ENCODE measurements at places on chromosomes 7 and 10.
A peak's percentile ranks its signal among the peaks of the same experiment; 100 is the strongest.

GRCh38 chr7:47414342-47415317 is 167.3 kb downstream of the TNS3 start:
- DNase-seq, result no peak

DNA sequence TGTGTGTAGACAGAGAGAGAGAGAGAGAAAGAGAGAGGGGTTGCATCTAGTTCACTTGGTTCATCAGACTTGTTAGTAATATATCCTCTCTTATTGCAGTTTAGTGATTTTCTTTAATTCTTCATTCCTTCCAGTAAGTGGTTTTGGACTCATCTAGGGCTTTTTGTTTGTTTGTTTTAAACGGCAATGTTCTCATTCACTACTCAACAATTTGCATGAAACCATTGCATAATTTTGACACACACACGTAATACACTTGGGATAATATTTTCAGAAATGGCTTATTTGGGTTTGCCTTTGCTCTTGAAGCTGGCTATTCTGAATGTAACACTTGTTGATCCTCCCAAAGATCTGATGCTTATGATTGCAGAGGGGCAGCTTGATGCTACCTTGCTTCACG is 16.4 kb upstream of the ZNF32 start:
- DNase-seq, result no peak

GRCh38 chr10:18683427-18683826 is 24.2 kb downstream of the ARL5B start:
- DNase-seq, result no peak

DNA sequence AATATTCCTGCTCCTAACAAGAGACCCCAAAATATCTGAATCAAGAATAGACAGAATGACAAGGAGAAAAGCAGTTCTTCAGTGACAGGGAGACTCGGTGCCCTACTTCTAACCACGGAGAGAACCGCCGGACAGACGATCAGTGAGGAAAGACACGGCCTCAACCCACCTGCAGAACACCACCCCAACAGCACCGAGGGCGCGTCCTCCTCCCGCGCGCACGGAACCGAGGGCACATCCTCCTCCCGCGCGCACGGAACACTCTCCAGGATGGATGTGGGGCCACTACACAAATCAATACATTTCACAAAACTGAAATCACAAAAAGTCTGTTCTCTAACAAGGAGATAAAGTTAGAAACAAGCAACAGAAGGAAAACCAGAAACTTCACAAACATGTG is 9.7 kb upstream of the ADAM8 start:
- no peak for DNase-seq

DNA sequence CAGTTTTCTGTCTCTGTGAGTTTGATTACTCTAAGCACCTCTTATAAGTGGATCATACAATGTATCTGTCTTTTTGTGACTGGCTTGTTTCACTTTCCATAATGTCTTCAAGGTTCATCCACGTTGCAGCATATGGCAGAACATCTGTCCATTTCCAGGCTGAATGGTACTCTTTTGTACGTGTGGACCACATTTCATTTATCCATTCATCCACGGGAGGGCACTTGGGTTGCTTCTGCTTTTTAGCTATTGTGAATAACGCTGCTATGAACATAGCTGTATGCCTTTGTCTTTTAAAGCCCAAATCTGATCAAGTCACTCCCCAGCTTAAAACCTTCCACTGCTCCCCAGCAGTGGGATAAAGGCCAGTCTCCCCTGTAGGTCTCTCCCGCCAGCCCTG is 31.5 kb downstream of the EGFR start:
- DNase-seq, result no peak

GRCh38 chr10:92894081-92894655 is 45.8 kb downstream of the EXOC6 start:
- no peak for DNase-seq

DNA sequence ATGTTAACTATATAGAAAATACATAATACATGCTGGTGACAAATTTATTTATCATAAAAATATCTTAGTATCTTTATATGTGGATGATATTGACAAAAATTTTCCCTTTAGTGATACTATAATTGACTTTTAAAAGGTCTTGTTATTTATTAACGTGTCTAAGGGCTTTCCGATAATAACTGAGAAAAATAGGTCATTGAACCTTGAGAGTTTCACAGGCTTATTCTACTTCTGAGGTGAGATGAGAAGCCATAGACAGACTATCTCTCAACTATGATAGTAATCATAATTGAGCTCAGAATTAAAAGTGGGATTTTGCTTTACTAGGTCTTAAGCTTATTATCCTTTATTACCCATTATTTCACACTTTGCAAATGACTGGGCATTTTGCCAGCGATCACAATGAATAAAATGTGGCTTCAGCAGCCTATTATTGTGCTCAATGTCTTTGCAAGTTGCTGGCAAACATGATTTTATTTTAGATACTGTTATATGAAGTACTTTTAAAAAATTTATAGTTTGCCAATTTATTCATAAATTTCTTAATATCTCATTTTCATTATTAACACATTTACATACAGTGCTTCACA is 574.5 kb downstream of the ZWINT start:
- DNase-seq, result no peak

DNA sequence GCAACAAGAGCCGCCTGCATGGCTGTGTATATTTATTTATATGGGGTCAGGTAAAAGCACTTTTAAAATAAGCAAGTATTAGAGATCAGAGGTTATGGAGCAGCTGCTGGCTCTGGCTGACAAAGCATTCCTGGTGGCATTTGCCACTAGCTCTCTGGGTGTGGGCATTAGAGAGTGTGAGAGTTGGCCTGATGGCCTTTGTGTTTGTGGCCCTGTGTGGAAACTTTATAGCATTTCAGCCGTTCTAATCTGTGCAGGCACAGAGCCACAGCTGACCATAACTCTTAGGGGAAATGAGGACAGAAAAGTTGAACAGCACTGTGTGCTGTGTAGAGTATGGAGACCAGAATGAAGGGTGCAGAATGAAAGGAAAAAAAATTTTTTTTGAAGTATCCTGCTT is 118.9 kb downstream of the AUTS2 start:
- no peak for DNase-seq

DNA sequence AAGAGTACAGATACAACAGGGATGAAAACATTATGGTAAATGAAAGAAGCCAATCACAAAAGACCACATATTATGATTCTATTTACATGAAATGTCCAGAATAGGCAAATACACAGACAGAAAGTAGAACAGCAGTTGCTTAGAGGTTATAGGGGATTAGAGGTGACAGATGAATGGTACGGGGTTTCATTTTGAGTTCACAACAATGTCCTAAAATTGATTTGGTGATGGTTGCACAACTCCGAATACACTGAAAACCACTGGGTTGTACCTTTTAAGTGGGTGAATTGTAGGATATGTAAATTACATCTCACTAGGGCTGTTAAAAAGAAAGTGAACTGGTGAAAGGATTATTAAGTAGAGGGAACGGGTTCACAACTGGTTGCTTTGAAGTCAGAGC is 76.3 kb upstream of the MRLN start:
- DNase-seq, result no peak

DNA sequence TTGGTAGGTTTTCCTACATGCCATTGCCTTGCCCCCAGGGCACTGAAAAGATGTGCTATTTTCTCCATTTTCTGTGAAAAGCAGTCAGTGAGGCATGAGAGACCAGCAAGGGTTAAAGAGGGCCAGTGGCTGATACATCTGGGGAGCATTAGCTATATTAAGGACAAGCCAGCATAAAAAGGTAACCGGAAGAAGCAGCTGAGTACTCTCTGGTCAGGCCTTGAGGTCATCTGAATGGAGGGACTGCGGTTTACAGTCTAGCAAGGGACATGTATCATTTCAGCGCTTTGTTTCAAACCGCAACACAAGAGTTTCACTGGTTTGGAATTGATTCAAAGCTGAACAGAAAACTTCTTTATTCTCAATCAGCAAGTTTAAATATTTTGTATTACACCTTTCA is 120.4 kb downstream of the EPDR1 start:
- DNase-seq, result no peak

DNA sequence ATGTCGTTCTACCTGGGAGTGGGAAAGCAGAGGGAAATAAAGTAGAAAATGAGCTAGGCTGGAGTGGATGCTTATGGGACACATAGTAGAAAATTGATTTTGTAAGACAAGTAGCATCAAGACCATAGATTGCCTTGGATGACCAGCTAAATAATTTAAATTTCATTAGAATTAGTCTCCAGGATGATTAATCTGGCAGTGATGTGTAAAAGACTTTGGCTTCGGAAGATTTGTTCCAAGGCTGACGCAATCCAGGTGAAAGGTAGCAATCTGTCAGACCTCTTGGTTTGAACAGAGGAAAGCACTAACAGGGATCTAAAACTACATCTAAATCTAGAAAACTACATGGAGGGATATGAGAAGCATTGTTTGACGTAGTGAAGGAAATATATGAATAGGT is 236.5 kb downstream of the ARL4A start:
- DNase-seq, result no peak

DNA sequence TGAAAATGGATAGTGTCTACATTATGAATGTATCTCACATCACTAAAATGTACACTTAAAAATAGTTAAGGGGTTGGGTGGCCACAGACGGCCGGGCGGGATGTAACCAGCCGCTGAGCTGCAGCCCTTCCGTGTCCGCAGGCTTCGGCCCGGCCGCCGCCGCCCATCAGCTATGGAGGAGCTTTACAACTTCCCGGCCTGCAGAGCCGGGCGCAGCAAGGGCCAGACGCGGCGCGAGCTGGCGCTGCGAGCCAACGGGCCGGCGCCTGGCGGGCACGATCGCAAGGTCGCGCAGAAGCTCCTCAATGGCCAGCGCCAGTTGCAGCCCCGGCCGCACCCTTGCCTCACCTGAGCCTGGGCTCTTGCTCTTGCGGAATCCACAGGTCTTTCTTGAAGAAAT is 69.1 kb downstream of the KMT2C start:
- DNase-seq, result no peak

- peak; percentile 45 for DNase-seq
Observed at GRCh38 chr7:41943094-41943577, 240.2 kb upstream of the INHBA start.

DNA sequence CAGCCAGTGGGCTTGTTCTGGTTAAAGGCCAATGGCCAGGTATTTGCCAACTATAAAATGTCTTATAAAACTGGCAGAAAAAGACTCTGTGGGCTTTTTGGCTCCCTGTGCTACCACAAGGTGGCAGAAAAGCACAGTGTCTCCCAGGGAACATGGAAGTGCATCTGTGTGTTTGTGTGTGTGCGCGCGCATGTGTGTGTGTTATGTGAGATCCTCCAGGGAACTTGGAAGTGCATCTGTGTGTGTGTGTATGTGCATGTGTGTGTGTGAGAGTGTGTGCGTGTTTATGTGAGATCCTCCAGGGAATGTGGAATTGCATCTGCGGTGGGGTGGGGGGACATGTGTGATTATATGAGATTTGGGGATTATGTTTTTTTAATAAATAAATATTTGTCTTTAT is 30.2 kb upstream of the ABI1 start:
- DNase-seq, result no peak

- no peak for DNase-seq
Observed at GRCh38 chr7:140014123-140014522, 48.6 kb downstream of the PARP12 start.

GRCh38 chr10:128209862-128210214 is 83.6 kb upstream of the MKI67 start:
- DNase-seq, result no peak

DNA sequence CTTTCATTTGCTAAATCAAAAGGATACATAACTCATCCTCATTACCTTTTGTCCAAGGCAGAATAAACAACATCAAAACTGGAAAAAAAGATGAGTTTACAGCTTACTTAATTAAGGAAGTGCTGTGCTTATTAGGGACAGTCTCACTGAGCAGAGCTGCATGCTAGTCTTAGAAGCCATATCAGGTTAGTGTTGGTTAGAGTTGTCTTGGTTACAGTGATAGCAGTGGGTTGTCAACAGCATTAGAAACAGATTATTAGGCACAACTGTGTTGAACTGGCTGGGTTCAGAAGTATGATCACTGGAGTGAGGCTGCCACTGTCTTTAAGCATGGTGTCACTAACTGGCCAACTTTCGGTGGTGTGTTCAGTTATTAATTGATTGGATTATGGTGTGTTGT is 503.9 kb upstream of the IGFBP3 start:
- no peak for DNase-seq

GRCh38 chr10:110353244-110354119 is 48.8 kb upstream of the SMNDC1 start:
- DNase-seq, result no peak

DNA sequence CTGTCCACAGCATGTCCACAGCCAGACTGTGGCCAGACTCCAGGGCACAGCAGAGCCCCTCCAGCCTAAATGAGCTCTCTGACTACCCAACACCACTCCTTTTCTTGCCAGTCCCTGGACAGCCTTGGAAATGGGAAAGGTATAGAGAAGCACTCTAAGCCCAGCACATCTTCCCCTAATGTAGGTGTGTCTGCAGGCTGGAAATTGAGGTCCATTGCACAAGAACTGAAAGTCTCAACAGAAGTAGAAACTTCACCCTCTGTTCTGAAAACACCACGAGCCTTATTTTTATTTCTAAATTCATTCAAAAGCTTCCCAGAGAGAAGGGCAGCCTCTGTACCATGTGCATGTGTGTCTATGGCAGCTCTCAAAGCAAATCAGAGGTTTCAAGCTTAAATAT is 3.7 kb upstream of the KCNMA1 start:
- no peak for DNase-seq

DNA sequence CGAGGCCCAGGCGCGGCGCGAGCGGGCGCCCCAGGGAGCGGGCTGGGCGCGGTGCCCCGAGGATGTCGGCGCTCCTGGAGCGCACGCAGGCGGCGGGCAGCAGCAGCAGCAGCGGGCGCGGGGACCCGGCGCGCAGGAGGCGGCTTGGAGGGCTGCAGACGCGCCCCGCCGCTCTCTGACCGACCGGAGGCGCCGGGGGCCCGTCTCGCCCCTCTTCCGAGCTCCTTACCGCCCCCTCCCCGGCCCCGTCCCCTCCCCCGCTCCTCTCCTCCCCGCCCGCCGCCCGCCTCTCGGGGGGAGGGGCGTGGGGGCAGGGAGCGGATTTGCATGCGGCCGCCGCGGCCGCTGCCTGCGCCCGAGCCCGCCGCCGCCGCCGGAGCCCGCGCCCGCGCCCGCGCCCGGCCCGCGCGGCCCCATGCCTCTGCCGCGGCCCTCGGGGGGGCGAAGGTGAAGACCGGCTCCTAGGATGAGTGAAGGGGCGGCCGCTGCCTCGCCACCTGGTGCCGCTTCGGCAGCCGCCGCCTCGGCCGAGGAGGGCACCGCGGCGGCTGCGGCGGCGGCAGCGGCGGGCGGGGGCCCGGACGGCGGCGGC is at the start of gene NRG3:
NRG3 (plus strand) TSS at position 320 of the 592 bp plus-strand sequence.
- no peak for DNase-seq

- no peak for DNase-seq
Observed at GRCh38 chr7:90579181-90579688, 16.9 kb upstream of the CDK14 start.
